ENCODE measurements at places on chromosomes 1 and 21.
A peak's percentile ranks its signal among the peaks of the same experiment; 100 is the strongest.

DNA sequence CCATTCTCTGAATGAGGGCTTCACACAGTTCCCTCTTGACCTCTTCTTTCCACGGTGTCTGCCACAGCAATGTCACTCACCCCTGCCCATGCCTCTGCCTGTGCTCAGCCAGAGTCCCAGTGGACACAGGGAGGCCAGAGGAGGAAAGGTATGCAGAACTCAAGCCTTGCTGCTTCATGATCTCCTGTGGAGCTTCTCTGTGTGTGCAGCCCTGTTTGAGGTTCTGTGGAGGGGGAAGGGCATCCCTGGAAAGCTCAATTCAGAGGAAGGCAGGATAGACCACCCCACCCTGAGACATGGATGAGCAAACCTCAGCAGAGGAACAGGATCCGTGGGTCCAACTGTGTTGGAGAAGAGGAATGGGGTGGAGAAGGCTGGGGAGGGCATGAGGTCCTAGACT is 2.0 kb downstream of the HCN3 start:
- DNase-seq: no peak

DNA sequence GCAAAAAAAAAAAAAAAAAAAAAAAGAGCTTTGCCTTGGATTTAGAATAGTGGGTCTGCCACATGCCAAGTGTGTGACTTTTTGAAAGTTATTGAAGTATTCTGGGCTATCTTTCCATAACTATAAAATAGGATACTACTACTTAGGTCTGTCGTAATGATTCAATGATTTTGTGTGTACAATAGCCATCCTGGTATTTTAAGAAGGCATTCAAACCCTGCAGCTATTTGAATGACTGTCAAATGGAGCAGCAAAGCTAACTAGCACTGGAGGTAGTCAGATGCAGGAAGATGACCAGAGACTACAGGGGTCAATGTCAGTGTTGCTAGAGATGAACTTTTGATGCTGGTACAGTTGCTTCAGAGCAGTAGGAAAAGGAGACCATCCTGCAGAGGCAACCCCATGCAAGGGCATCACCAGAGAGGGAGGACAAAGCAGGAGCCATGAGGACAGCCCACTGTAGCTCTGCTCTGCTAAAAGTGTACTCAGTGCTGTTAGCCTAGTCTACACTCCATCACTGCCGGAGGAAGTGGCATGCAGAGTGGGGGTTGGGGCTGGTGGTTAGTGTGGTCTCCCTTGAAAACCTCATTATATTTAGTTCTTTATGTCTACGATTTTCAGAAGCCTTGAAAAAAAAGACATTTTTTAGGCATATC is 29.0 kb downstream of the DUSP10 start:
- DNase-seq: peak; percentile 72

GRCh38 chr1:153348511-153349362 is at the start of gene PGLYRP4:
PGLYRP4 (minus strand) TSS chr1:153348841; CDS start chr1:153347932, 909 bp downstream.
- no peak for DNase-seq

DNA sequence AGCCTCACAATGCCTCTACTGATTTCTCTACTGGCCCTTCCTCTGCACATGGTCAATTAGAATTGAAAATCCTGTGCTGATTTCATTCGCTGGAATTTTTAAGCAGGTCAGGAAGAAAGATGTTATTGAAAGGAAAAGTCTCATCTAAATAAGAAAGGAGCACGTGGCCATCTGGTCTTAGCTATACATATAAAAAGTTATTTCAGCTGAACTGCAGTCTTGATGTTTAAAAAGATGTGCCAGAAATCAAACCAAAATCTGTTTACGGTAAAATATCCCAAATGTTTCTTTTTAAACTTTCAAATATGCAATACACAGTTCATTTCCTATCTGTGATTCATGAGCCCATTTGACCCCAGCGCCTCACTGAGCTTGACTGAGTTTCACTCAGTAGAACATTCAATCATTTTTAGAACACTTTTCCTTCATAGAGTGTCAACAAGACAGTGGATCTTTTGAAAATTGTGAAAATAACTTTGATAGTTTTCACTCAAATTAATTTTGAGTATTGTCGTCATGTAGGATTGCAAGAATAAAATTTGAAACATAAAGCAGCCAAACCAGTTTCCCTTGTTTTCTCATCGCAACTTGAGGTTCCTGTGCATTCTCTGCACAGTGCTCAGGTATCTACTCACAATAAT is 293.6 kb downstream of the PTPRC start:
- DNase-seq: no peak

DNA sequence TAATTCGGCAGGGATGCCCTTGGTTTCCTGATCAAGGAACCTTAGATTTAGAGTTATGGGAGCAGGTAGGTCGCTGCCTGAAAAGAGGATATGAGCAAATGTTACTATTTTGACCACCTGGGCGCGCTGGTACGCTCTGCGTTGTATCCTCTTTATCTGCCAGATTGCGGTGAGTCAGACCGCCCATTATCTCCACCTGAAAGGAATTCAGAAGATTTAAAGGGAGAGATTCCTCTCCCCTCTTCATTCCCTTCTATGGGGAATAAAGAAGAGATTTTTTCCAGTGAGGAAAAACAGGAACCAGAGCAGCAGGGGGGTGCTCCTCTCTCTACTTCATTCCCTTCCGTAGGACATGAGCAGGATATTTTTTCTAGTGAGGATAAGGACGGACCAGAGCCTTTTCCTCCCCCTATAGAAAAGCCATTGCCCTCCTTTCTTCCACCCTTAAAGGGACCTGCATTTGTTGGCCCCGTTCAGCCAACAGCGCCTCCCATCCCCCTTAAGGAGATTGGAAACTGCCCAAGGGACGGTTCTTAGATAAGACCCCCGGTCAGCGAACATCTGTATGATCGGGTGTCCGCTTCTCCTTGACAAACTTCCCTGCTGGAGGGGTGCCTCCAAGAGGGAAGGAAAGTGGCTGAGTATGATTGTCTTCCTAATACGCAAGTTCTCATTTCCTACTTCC is 34.1 kb downstream of the CLCA1 start:
- DNase-seq: no peak

Data from stimulated activated CD8-positive, alpha-beta memory T cell treated with anti-CD3 and anti-CD28 coated beads, Interleukin-4, amount 100 ng/mL, for 4 hours (primary cell).